ENCODE measurements at places on chromosomes 5 and 9.
A peak's percentile ranks its signal among the peaks of the same experiment; 100 is the strongest.

GRCh38 chr5:91136271-91136670 lies 246.8 kb downstream of the ARRDC3 start:
- no peak for DNase-seq

GRCh38 chr9:35845824-35846771 lies 17.1 kb downstream of the TMEM8B start:
- no peak for DNase-seq

DNA sequence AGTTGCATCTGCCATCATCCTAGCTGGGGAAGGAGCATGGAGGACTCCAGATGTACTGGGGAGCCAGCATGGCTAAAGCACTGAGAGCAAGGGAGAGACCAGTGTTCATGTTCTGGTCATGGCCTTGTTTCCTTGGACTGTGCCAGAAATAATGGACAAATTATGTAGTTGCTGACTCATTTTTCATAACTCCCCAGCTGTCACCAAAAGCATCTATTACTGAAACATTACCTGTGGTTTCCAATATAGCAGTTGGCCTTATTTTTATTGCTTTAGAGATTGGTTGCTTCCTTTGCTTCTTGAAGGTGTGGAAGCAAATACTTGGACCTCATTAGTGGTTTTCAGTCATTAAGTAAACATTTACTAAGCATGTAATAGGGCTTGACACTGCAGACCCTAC lies 11.3 kb downstream of the RALGPS1 start:
- DNase-seq: no peak

GRCh38 chr9:92807757-92808725 lies 43.4 kb upstream of the BICD2 start:
- no peak for DNase-seq

- no peak for DNase-seq
Observed at GRCh38 chr9:113654605-113655428, 191.3 kb downstream of the RGS3 start.

DNA sequence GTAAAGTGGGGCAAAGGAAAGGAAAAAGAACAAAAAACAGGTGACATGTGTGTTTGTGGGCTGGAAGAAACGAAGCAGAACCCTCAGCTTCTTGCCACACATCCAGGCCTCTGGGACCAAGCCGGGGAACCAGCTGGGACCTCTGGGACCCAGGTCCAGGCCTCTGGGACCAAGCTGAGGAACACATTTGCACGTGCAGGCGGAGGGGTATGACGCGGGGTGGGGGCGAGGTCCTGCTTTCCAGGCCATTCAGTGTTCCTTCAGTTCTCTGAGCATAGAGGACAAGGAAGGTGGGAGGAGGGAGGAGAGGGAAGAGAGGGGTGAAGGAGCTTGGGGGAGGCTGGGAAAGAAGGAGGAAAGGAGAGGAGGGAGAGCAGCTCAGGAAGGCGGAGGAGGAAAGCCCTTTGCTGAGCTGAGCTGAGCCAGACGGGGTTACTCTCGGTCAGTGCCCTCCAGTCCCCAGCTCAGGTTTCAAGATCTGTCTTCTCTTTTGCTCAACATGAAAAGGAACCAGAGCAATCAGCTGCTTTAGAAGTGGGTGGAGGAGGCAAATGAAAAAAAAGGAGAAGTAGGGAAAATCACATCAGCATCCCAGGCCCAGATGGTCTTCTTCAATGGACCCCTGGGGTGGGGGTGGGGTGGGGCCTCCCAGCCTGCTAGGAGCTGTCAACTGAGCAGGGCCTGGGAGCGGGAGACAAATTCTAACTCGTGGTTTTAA lies 59.1 kb downstream of the ABCA1 start:
- peak; percentile 55 for DNase-seq
